ENCODE measurements at places on chromosomes 2 and 18. TPM values are rescaled to one million over a fixed set of nuclear protein-coding genes. Genes with fewer than 3 reads are reported as not detected.

GRCh38 chr2:75317802-75318201, 118.5 kb upstream of the TACR1 start:
- no peaks in the 10 kb centered on the region for H3K36me3 ChIP-seq
- no peak for DNase-seq
- peaks cover 12% of the 10 kb centered on the region for H3K27me3 ChIP-seq

DNA sequence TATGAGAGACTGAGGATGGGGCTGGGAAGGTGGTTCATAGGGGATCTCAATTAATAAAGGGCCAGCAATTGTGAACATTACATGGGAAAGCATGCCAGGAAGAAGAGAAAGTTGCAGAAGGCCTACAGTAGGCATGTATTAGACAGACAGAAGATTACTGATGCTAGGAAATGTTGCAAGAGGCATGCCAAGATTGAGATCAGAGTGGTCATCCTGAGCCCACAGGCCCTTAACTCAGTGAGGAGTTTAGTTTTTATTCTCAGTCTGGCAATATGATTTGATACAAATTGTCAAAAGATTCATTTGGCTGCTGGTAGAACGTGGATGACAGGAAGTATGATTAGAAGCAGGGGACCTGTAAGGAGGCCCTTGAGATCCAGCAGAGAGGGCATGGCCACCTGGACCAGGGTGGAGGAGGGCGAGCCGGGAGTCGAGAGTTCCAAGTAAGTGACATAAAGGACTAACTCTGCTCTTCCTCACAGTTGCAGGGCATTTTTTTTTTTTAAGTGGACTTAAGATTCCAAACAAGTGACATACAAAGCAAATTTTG, 54.9 kb downstream of the EPHA4 start:
- no peak overlapping the region for H3K4me3 ChIP-seq
- no peak overlapping the region for H3K27ac ChIP-seq

- no peak for DNase-seq
- H3K4me1 ChIP-seq: peaks cover 24% of the 10 kb centered on the region
- peak overlapping the region; percentile 75 for H3K4me3 ChIP-seq
Observed at GRCh38 chr2:112768432-112768831, 4.0 kb upstream of the CKAP2L start.

WDFY1 gene
- total RNA-seq: 44.8 TPM

Data from T-helper 17 cell (primary cell).